ENCODE measurements at places on chromosomes 2 and 18.

- no peak for DNase-seq
Observed at GRCh38 chr2:225630824-225631533, 231.5 kb downstream of the NYAP2 start.

DNA sequence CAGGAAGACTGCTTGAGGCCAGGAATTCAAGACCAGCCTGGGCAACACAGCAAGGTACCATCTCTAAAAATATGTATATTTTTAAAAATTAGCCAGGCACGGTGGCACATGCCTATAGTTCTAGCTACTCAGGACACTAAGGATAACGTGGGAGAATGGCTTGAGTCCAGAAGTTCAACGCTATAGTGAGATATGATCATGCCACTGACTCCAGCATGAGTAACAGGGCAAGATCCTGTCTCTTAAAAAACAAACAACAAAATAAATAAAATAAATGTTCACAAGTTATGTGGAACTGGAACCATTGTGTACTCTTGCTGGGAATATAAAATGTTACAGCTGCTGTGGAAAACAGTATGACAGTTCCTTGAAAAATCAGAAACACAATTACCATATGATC lies 47.2 kb downstream of the USP34 start:
- DNase-seq: no peak

- no peak for DNase-seq
Observed at GRCh38 chr2:121073320-121074210, 211.4 kb downstream of the TFCP2L1 start.

DNA sequence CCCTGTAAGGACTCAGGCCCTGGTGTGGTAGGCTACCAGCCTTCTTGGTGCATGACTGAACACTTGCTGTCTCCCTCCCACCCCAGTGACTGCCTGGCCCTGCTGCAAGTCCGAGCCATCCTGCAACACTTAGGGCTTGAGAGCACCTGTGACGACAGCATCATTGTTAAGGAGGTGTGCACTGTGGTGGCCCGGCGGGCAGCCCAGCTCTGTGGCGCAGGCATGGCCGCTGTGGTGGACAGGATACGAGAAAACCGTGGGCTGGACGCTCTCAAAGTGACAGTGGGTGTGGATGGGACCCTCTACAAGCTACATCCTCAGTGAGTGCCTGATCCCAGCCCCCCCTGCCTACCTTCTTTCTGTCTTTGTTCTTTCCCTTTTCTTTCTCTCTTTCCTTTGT lies 55.2 kb downstream of the HK2 start:
- no peak for DNase-seq

- no peak for DNase-seq
Observed at GRCh38 chr2:232085826-232086425, 124.4 kb downstream of the DIS3L2 start.

DNA sequence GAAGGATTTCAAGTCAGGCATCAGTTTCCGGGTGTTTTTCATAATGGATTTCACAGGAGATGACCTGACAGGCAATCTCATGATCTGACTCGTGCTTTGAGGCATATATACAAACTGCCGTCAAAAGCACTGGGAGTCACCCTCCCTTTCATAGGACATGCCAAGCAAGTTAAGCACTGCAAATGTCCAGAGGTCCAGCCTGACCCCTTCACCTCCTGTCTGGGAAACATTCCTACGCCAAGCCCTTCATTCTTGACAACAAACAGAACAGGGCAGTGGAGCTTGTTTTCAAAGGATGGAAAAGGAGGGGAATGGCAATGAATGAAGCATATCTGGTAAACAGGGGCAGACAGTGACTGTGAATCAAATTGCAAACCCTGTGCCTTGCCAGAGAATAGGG lies 963.6 kb downstream of the BCL11A start:
- no peak for DNase-seq

DNA sequence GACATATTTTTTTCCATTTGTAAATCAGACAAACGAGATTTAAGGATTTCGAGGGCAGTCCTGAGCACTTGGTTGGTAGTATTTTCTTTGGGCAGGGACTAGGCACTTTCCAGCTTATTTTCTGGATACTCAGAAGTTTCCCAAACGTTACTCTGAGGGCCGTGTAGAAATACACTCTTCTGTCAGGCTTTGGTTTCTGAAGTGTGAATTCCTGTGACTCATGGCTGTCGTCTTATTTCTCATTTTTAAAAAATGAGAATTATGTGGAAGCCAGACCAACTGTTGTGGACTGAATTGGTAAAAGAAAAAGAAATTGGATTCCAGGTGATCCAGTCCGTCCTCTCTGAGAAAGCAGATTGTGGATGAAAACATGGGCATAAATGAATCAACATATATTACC lies 658.6 kb upstream of the FANCL start:
- DNase-seq: no peak

DNA sequence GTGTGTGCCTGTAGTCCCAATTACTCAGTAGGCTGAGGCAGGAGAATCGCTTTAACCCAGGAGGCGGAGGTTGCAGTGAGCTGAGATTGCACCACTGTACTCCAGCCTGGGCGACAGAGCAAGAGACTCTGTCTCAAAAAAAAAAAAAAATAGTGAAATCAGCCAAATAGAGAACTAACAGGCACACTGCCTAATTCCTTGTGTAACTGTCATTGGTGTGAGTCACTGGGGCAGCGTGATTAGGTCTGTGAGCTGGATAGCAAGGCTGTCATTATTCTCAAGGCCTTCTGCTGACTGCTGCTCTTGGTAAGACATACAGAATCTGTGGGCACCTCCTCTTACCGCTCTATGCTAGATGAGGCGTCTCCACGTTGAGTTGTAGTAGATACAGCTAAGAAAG lies 270.3 kb downstream of the NEDD4L start:
- DNase-seq: peak; percentile 63

DNA sequence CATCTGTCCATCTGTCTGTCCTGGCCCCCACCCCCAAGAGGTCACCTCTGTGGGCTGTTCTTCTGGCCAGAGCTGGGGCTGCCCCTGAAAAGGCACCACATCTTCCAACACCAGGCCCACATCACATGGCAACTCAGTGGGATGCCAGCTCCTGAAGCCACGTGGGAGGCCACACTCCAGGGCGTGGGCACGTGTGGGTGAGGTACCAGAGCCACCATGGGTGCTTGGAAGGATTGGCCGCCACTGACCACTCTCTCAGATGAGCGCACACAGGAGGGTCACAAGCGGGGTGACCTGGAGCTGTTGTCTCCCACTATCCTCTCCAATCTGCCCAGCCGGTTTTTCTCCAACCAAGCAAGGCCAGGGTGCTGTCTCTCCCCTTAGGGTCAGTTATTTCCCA lies 197.9 kb downstream of the TFCP2L1 start:
- DNase-seq: no peak

- no peak for DNase-seq
Observed at GRCh38 chr2:175633227-175633626, 368.8 kb downstream of the LNPK start.

DNA sequence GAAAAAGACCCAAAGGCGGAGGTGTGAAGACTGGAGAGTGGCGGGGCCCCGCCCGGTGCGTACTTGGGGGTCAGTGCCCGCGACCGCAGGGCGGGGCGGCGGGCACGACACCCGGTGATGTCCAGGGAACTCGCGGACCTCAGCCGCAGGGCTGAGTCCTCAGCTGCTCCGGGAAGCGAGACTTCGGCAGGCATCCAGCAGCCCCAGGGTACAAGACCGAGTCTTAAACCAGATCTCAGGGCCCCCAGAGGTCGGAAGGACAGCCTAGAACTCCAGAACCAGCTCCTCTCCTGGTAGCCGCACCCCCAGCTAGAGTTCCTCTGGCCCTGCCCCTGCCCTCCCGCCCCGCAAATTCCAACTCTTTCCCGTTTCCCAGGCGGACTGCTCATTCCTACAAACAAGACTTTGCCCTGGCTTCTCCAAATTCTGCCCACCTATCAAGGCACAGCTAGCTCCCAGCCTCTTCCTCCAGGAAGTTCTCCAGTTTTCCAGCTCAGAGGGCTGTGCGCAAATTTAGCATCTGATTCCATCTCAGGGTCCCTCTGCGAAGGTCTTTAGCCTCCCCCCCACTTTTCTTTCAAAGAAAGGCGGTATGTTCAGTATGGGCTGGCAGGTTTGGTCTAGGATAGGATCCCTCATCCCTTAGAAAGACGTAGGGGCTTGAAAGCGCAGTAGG lies 26.0 kb upstream of the NOTO start:
- peak; percentile 22 for DNase-seq

DNA sequence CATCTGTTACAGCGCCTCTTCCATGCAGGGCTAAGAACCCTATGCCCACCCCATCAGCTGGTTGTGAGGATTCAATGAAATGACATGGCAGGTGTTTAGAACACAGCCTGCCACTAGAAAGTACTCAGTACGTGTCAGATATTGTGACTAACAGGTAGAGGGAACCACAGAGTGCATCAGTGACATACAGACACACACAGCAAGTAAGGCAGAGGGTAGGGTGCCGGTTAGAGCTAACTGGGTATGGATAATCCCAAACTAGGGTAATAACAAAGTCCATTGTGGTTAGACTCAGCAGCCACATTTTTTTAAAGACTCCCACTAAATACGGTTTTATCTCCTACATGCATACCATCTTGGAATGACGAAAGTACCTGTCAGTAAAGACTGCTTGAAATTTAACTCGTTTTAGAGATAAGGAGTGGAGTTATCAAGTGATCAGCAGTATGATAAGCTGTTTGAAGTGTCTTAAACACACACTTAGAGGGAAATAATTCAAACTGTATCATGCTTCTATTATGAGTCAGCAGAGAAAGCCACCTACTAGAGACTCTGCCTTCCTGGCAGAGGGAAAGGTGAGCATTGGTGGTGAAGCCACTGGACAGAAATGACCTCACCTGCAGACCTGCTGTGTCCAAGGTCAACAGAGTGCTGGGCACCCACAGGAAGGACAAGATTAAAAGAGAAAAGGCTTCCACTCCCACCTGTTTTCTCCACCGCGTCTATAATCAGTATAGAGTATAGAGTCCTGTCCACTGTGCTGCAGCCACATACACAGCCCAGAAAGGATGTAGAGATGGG lies 20.6 kb downstream of the MPPE1 start:
- DNase-seq: no peak

DNA sequence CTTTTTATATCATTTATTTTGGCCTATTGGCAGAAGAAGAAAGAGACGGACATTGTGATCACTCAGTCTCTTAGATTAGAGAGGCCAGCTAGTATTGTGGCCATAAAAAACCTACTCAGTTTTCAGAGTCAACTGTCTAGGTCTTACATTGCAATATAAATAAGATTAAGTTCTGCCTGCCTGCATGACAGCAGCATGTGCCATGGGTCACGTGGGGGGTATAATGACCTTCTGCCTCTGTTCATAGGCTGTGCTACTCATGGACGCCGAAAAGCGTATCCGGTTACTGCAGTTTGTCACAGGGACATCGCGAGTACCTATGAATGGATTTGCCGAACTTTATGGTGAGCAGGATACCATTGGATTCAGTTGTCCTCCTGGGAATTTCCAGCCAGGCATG lies 238.5 kb downstream of the ALPK2 start:
- peak; percentile 84 for DNase-seq

- DNase-seq: no peak
Observed at GRCh38 chr2:25817630-25818029, 60.7 kb downstream of the ASXL2 start.

DNA sequence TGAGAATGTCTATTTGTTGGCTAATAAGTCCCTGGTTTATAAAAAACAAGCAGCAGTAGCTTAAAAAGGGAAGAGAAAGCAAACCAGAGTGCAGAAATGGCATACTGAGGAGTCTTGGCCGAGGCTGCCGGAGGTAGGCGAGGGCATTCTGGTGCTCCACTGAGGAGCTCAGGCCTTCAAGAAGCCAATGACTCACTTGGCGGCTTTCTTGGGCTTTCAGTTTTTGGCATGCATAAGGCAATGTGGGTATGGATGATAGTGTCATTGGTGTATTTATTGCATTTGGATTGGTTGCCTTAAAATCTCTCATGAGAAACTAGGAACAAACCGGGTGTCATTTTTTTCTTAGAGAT lies 119.6 kb upstream of the ARL5A start:
- peak; percentile 24 for DNase-seq

Measured in muscle of leg (tissue), 16 donors.